SHP77 treated with DMSO at 0.1 percent for 48 hours (cell line): ENCODE measurements at places on chromosomes 2 and 18.

DNA sequence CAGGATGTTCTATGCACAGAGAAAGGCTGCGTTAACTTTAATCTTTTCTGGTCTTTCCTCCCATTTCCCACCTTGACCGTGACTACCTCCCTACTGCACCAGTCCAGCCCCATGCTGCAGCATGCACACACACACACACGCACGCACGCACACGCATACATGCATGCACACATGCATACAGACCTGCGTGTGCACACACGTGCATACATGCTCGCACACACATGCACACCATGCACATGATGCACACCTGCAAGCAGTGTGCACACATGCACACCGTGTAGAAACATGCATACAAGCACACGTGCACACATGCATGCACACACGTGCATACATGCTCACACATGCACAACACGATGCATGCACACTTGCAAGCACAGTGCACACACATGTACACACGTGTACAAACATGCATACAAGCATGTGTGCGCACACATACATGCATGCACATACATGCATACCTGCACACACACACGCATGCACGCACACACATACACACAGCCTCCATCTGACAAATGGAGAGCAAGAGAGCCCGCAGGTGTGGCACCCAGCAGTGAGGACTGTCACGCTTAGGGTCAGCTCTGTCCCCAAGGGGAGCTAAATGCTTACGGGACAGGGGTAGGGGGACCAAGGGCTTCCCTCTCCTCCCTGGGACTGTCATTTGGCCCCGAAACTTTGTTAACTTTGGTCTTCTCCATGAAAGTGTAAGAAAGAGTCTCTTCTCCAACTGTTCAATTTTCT, 18.2 kb downstream of the SNORC start:
- no peak for DNase-seq

GRCh38 chr2:88077080-88077479, 9.5 kb downstream of the SMYD1 start:
- DNase-seq: peak; percentile 68

GRCh38 chr2:184351126-184351525, 247.2 kb upstream of the ZNF804A start:
- no peak for DNase-seq

GRCh38 chr2:1297372-1298159, 115.7 kb upstream of the TPO start:
- no peak for DNase-seq

DNA sequence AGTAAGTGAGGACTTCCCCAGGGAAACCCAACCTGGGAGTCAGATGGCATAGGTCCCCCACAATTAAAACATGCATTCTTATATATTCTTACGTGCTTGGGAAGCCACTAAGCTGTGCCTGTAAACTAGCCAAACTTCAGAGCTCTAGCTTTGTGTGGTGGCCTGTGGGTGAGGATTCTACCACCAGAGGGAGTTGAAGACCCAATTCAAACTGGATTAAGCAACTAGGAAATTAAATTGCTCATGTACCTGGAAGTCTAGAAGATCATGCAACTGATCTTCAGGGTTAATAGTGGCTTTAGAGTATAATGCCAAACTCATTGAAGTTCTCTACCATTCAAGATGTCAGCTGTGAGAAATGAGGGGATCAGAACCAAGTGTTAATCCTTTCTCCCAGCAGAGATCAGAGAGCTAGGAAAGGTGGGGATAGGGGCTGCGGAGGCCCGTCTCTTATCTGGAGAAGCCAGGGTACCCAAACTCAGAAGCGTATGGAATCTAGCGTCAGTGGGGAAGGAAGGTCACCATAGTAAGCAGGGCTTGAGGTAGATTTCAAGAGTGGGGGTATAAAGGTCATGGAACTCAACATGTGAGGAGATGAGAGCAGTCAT, 53.2 kb upstream of the CCDC85A start:
- DNase-seq: peak; percentile 30

GRCh38 chr2:52960881-52961280, 806.7 kb upstream of the CHAC2 start:
- no peak for DNase-seq

GRCh38 chr2:127427376-127428056, 9.3 kb downstream of the PROC start:
- DNase-seq: no peak

DNA sequence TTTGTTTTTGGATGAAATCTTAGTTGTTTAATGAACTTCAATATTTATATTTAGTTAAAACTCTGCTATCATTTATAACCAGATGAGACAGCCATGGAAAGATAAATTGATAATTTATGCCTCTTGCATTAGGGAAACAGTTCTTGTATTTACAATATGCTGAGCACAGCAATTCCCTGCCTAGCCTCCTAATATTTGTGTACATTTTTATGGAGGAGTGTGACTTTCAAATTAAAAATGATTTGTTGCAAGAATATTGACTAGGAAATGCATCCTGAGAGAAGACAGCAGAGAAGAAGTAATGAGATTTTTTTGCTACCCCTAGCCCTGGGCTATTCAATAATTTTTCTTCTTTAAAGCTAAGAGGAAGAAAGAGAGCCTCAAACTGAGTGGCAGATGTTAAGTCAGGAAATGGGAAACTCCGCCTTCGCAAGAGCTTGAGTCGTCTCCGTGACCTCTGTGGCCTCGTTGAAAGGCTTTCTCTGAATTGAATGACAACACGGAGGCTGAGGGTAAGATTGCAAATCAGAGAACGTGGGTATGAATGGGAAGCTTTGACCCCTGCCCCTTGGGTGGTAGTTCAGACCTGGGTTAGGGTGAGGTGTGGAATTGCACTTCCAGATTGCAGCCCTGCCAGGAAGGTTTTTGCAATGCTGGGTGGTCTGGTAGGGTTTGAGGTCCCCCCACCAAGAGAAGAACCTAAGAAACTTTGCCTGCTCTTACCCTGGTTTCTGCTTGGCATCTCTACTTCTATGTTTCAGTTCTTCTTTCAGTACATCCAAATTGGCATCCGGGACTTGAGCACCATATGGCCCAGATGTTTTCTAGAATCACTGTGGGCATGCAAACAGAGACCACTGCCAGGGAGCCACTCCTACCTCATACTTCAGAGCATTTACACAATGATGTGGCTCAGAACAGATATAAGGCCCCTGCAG, 210.3 kb upstream of the RBMS1 start:
- DNase-seq: no peak

GRCh38 chr18:47595831-47596501, 334.5 kb downstream of the SMAD2 start:
- no peak for DNase-seq
